ENCODE measurements at places on chromosomes 2 and 18.

DNA sequence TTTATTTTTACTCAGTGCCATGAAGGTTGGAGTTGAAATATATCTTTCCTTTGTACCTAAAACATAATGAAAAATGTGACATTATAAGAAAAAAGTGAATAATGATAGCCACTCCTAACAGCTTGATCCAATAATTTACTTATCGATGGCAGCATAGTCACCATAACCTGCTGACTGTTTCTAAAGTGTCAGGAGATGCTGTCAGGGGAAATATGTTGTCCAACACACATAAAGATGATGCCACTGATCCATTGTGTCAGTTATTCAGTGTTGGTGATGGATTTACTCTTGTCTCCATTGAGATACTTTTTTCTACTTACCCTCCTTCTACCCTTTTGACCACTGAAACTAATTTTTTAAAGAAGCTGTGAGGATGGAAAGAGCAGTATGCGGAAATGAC is 1006.9 kb upstream of the TMEFF2 start:
- DNase-seq = no peak

GRCh38 chr2:1586251-1586922 is 157.9 kb downstream of the PXDN start:
- no peak for DNase-seq

DNA sequence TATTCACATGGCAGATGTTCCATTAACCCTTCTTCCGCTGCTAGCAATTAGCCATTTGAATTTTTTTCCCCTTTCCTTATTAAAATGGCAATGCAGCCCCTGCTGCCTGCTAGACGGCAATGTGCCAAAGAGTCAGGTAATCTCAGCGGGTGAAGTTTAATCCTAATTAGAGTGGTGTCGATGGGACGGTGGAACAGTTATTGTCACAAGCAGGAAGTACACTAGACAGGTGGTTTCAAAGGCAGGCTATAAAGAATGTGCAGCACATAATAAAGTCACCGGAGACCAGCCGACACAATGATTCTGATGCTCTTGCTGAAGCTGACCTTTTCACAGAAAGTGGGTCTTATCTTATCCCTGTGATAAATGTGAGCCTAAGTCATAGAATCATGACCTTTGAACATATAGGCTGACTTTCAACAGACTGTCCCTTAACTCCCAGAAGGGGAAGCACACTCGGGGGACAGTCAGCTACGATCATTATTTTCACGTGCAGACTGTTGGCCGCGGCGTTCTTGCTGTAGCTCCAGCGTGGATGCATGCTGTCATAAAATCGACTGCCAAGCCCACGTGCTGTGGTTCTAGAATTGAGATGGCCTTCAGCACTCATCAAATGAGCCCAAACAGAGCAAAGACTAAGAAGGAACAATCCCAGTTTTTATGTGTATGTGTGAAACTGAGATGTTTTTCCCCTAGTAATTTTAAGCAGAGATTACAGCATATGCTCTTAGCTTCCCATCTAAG is 926.2 kb upstream of the SOX11 start:
- no peak for DNase-seq

- peak; percentile 29 for DNase-seq
Measured at GRCh38 chr2:191539068-191539467, 138.9 kb upstream of the NABP1 start.

GRCh38 chr2:154324601-154325000 is 373.9 kb upstream of the KCNJ3 start:
- DNase-seq = no peak

DNA sequence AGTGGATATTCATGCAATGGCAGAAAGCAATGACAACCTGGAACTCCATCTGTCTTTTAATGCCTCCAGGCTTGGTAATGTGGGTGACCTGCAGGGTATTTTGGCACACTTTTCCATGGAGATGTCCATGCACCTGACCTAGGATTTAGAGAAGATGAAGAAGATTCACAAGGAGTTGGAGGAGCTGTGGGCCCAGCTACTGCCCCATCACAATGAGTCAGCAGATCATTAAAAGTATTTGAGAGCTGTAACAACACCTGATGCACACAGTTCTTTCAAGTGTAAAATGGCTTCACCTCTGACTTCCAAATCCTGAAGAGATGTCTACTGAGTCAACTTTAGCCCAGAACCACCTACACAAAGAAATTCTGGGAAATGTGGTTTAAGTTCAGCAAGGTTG is 22.1 kb upstream of the OSR1 start:
- no peak for DNase-seq

All from stimulated activated CD4-positive, alpha-beta T cell treated with anti-CD3 and anti-CD28 coated beads, Interleukin-4, amount 100 ng/mL, for 48 hours (primary cell).